Hippocampal formation (tissue), 2 donors: ENCODE measurements at places on chromosomes 5 and 9.

GRCh38 chr9:31168161-31168560 lies 1216.3 kb upstream of the ACO1 start:
- DNase-seq: no peak

DNA sequence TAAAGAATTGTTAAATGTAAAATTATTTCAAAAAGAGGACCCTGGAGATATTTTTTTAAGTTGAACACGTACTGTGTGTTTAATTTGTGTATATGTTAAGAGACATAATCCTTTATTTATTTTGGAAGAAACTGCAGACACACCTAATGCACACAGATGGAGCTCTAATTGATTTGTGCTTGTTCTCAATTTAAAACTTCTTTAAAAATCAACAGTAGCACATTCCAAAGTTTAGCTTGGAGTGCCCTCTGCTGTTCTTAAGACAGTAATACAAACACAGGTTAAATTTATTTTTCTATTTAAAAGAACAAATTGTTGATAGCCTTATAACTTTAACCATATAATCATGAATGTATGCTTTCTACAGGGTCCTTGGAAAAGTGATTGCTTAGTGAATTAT lies 277.6 kb upstream of the ADAMTS16 start:
- DNase-seq: peak; percentile 59

- no peak for DNase-seq
Measured at GRCh38 chr9:113898151-113898550, 22.0 kb downstream of the ZNF618 start.

GRCh38 chr9:116716438-116716837 lies 29.3 kb downstream of the TRIM32 start:
- no peak for DNase-seq

DNA sequence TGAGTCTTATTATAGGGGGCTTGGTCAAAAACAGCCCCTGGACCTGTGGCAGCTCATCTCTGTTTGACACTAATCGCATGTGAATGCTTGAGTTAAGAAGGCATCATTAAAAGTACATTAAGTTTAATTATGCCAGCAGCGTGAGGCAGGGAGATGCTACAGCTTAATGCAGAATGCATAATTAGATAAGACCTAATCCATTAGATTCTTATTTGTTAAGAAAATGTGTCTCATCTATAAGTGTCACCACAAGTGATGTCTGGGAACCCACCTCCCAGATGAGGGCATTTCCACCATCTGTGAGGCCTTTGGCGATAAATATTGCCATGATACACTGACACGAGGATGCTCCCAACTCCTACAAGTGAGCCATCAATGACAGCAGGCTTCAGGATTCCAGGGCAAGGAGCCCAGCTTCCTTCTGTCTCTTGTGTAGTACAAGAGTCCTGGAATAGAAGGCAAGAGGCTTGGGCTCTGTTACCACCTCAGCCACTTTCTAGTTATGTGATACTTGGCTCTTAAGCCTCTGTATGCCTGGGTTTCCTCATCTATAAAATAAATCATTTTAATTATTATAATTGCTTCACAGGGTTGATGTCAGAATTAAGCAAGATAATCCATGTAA lies 202.7 kb downstream of the FAM114A2 start:
- DNase-seq: no peak

- no peak for DNase-seq
Measured at GRCh38 chr5:150068071-150068470, 18.3 kb downstream of the CSF1R start.

DNA sequence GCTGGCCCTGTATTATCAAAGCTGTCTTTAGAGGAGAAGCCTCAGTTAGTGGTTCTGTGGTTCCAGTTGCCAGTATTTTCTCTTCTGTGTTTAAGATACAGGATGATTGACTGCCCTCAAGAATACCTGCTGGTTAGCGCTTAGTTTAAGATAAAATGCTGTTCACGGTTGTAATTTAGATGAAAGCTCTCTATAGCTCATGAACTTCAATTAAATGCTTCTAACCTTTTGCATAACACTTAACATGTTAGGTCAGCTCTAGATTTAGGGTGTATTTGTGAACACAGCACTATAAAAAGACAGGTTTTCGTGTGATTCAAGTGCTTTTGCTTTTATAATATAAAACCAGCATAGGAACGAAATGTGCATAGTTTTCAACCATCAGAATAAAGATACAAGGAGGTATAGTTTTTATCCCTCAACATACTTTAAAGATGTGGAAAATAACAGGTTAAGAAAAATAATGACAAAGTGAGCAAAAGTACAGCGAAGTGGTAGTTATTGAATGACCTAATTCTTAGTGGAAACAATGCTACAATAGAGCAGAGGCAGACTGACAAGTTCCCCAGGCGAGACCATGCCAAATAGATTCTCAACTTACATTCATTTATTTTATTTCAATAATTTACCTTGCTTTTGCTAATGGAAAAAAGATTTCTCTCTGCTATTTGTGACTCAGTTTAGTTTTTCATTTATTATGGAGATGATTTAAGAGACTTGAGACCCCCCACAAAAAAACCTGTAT lies 602.6 kb upstream of the DMAC1 start:
- no peak for DNase-seq
